ENCODE measurements at places on chromosomes 12 and 14.

DNA sequence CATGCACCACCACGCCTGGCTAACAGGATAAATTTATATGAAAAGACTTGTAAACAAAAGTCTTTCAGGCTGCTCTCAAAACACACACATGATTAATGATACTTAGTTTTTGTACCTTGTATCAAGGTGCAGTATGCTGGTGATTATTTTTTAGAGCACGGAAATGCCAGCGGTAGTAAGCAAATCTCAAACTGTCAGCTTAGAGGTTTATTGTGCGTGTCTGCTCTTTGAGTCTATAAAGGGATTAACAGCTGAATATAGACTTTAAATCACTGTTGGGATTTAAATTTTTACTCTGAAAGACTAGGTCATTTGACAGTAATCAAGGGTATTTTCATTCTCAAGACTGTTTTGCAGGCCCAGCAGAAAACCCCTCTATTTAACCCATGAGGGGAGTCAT is 50.5 kb downstream of the PLEKHA5 start:
- DNase-seq, result no peak

DNA sequence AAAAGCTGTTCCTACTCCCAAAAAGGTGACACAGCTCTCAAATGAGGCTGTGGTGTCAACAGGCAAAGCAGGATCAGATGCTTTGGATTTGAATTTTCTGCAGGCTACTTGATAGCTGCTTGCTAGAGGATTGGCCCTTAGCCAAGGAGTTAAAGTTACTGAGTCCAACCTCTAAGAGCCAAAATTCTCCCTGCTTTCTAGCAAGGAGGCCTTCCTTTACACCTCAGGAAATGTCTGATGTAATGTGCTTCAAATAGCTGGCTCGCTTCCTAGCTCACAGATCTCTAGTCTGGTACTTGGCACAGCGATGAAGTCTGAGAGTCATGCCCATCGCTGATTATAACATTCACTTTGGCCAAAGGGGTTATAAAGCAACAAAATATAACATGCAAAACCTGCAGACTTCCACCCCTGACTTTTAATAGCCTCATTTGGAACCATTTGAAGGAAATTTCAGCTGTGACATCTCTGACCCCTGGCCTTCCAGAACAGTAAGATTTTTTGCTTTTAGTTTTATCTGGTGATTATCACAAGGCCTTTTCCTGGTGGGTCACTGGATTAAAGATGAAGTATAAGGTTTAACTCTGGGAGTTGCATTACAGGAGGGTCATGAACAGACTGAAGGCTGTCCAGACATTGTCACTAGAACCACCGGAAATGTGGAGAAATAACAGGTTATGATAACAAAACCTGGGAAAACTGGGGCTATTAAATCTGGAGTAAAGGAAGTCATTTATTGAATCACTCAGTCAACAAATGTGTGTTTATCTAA is 189.7 kb downstream of the EPS8 start:
- no peak for DNase-seq

- no peak for DNase-seq
Observed at GRCh38 chr12:130640901-130641300, 75.2 kb downstream of the RIMBP2 start.

- no peak for DNase-seq
Observed at GRCh38 chr14:85538636-85539035, 8.7 kb downstream of the FLRT2 start.

DNA sequence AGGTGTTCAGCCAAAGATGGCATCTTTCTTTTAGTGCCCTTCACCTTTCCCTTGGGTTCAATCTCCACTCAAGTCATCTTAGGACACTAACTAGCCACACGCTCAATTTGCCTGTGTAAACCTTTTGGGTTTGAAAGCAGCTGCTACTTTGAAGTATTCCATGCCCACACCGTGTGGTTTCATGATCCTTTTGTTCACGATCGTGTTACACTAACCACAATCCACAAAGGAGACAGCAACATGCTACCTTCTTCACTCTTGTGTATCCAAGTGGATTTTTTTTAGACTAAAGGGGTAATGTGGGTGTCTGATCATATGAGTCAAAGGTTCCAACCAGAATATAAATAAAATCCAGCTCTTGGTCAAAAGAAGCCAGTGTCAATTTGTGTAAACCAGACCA is 122.7 kb upstream of the FAR2 start:
- no peak for DNase-seq

GRCh38 chr12:112270673-112271072 is 111.6 kb downstream of the HECTD4 start:
- no peak for DNase-seq

GRCh38 chr14:92026548-92027190 is 13.2 kb downstream of the TRIP11 start:
- peak; percentile 64 for DNase-seq

DNA sequence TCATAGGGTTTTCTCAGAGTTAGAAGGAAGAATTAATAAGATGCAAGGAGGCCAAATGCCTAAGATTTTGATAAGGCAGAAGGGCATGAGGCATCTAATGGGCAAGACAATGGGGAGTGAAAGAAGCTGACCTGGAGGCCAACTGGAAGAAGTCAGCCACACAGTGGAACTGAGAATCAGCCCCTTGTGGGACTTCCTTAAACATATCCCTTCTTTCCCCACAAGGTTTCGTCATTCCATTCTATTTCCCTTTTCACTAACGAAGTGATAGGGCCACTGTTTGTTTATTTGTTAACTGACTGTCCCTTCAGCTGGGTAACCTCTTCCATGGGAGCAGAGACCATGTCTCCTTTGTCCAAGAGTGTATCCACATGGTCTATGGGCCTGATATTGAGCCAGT is 86.2 kb downstream of the HELB start:
- peak; percentile 80 for DNase-seq

- no peak for DNase-seq
Observed at GRCh38 chr14:97120611-97121031, 323.4 kb downstream of the VRK1 start.

GRCh38 chr14:20180486-20180885 is 10.2 kb upstream of the OR11G2 start:
- peak; percentile 8 for DNase-seq

GRCh38 chr12:58030566-58031279 is 89.4 kb downstream of the ATP23 start:
- peak; percentile 0 for DNase-seq

GRCh38 chr12:779745-780734 is 27.7 kb downstream of the WNK1 start:
- peak; percentile 58 for DNase-seq

DNA sequence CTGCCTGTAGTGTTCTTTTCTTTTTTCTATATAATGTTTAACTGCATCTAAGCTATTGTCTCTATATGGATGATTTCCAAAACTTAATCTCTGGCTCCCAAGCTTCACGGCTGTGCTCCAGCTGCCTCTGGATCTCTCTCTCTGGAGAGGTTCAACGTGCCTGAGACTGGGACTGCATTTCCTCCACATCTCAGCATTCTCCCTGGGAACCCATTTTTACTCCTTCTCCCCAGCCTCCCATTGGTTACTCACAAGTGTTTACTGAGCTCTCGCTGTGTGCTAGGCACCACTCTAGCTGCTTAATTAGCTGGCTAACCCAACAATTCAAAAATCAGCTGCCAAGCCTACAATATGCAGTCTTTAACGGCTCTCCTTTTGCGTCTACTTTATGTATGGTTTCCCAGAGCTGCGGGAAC is 34.7 kb downstream of the FBXL14 start:
- DNase-seq, result no peak

- DNase-seq, result no peak
Observed at GRCh38 chr14:56002876-56003625, 115.2 kb upstream of the PELI2 start.

DNA sequence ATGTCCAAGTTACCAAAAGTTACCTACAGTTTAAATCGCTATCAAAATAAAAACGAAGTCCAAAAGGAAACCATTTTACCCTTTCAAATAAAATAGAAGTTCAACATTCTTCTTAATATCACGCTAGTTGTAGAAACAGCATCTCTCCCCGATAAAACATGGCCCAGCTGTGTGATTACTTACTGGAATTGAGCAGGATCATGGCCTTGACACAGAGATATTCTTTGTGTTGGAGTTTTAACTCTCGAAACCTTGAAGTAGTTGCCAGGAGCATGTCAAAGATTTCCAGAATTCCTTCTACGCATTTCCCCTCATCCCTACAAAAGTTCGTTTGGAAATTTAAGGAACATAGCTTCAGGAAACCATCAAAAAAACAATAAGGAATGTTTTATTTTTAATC is 44.8 kb downstream of the ESR2 start:
- DNase-seq, result no peak

GRCh38 chr14:76168531-76168930 is 16.8 kb downstream of the GPATCH2L start:
- no peak for DNase-seq

GRCh38 chr14:67717048-67717447 is 15.4 kb downstream of the RDH12 start:
- DNase-seq, result no peak

DNA sequence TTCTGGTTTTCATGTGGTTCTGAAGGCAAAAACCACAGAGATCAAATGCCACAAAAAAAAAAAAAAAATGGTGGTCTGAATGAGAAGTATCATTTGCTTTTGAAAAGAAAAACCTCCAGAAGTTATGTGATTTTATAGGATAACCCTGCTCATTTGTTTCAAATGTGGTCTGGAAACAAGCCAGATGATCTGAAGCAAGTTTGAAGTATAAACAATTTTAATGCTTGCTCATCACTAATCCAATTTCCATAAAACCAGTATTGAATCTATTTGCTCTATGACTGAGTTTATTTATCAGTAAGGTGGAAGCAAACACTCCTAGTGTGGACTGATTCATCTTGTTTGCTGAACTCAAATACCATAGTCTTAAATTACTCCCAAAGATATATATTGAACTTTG is 407.3 kb upstream of the FLRT2 start:
- DNase-seq, result no peak

DNA sequence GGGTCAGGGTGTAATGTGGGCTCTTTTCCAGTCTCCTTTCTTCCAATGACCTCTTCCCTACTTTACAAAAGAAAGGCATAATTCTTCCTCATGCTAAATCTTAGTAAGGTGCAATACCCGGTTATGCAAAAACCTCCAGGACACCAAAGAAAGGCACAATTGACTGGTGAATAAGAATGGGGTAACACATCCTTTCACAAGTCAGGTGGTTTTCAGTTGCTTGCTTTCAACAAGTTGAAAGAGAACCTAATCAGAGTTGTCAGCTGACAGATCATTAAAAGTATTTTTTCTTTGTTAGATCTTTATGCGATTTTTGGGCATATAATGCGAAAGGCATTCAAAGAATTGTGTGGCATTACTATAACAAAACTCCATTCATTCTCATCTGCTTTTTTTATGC is 1.3 kb upstream of the AEBP2 start:
- no peak for DNase-seq

- no peak for DNase-seq
Observed at GRCh38 chr12:71900091-71900490, 38.6 kb upstream of the TPH2 start.

- no peak for DNase-seq
Observed at GRCh38 chr12:20350495-20350894, 17.8 kb upstream of the PDE3A start.

DNA sequence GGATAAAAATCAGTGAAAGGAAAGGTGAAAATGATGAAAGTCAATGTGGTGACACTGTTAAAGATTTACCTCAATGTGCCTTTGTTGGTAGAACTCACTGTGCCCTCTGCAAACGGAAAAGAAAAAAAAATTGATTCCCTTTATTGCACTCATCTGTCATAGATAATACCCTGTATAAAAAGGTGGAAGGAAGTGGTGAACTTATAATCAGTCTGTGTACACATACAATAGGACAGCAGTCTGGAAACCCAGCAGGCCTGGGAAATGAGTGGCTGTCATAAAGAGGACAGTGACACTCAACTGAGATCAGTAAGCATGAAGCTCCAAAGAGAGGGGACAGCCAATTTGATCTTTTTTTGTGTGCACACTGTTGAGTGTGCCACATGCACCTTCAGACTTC is 364.7 kb downstream of the NOVA1 start:
- DNase-seq, result no peak

DNA sequence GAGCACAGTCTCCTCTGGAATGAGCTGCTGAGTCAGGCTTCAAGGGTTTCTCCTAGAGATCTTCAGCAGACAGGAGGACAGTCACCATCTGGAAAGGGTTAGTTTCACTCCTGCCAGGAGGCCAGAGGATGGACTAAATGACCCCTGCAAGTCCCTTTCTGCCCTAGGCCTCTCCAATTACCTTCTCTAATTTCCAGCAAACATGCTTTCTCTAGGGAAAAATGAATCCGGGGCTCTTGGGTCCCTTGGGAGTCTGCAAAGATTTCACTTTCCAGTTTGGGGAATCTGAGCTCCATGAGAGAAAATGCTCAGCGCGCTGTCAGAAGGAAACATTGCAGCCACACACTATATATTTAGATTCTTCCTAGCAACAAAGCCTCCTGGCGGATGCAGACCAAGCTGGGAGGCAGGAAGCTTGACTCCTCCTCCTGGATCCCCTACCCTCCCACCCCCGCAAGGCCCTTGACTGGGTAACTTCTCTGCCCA is 184.4 kb upstream of the CCND2 start:
- no peak for DNase-seq

DNA sequence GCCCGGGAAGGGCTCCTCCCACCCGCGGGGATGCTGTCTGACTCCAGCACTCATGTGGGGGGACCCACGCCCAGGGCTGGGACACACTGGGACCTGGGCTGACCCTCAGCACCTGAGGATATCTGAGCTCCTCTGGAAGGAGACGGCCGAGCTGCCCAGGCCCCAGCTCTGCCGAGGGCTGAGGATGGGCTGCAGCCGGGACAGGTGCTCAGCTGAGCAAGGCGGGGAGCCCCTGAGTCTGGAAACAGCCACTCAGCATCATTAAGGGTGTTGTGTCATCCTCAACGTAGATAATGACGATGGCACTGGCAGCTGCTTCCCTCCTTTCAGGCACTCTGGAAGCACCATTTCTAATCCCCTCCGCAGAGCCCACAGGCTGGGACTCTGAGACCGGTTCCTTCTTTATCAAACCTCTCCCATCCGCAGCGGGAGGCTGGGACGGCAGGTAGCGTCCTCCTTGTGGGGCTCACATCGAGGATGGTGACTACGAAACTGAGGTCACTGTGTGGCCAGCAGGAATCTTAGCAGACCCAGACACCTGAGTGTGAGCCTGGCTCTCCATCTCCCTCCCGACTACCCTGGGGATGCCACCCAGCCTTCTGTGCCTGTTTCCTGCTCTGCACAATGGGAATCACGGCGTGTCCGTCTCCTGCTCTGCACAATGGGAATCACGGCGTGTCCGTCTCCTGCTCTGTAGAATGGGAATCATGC is 26.7 kb upstream of the SFSWAP start:
- no peak for DNase-seq

GRCh38 chr14:97602438-97603117 is 805.4 kb downstream of the VRK1 start:
- DNase-seq, result no peak

All from inflammatory macrophage (primary cell).